ENCODE measurements at places on chromosomes 3 and 15.

DNA sequence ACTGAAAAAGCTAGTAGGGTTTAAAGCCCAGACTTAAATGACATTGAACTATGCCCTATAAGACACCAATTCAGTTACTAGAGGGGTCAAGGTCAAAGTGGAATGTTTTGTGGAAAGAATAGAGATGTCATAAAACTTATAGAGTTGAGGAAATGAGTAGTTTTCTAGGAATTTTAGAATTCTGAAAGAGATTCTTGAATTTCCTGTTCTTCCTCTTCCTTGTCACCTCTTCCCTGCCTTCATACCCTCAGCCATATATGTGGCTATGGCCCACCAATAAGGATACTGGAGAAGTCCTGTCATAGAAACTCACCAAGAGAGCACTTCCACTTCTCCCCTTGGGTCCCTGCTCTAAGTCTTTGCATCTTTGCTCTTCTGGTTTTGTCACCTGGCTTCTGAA lies 104.9 kb upstream of the TGFBR2 start:
- no peak for DNase-seq

GRCh38 chr3:13046569-13047274 lies 26.5 kb downstream of the IQSEC1 start:
- DNase-seq, result no peak

- no peak for DNase-seq
These were observed 44.0 kb downstream of the CEMIP start for GRCh38 chr15:80823120-80823519.

DNA sequence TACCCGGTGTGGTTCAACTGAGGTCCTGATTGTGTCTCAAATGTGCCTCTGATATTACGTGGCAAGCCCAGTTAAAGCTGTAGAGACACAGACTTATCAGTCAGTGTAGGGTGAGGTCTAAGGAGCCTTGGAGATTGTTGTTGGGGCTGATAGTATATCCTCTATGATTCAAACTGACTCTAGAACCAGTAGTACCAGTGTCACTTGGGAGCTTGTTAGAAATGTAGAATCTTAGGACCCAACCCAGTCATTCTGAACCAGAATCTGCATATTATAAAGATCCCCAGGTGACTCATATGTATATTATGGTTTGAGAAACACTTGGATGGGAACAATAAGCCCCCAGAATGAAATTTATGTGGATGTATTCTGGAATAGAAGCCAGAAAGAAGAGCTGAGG lies 83.5 kb downstream of the PIK3R4 start:
- DNase-seq, result no peak

DNA sequence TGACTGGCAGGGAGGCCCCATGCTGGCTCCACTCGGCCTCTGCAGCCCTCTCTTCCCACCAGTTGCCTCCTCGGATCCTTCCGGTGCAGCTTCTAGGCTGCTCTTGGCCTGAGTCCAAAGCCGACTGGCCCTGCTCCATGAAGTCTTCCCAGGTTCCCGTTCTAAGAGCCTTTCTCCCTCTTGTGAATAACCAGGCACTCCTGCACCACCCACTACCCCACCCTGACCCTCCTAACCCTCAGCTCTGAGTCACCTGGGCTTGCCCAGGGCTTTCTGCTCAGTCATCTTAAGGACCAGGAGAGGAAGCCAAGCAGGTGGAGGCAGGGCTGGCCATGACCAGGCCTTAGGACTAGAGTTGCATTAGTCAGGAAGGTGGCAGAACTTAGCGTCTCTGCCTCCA lies 28.1 kb upstream of the CNBP start:
- DNase-seq, result no peak

- DNase-seq, result no peak
These were observed 1.5 kb downstream of the GRM2 start for GRCh38 chr3:51708216-51708845.

DNA sequence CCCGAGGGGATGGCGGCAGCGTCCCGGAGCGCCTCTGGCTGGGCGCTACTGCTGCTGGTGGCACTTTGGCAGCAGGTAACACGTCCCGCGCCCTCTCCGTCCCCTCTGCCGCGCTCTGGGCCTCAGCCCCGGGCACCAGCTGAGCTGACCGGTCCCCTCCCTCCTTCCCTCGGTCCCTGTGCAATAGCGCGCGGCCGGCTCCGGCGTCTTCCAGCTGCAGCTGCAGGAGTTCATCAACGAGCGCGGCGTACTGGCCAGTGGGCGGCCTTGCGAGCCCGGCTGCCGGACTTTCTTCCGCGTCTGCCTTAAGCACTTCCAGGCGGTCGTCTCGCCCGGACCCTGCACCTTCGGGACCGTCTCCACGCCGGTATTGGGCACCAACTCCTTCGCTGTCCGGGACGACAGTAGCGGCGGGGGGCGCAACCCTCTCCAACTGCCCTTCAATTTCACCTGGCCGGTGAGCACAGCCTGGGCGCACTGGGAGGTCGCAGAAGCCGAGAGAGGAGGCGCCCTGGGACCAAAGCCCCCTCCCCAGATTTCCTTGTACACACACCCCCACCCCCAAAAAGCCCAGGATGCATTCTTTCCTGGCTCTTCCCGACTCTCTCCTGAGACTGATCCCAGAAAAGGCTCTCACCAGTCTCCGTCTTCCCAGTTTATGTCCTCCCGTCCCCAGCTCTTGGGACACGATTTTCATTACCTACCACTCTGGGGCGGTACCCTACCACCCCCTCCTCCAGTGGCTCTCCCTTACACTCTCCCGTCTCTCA lies 705 bp downstream of the DLL4 start:
- no peak for DNase-seq

GRCh38 chr3:194286375-194287146 lies 64.6 kb downstream of the CPN2 start:
- DNase-seq, result no peak

- DNase-seq, result no peak
These were observed 53.7 kb upstream of the CA12 start for GRCh38 chr15:63435204-63435820.

- DNase-seq, result no peak
These were observed 23.2 kb downstream of the SHC4 start for GRCh38 chr15:48940508-48940907.

DNA sequence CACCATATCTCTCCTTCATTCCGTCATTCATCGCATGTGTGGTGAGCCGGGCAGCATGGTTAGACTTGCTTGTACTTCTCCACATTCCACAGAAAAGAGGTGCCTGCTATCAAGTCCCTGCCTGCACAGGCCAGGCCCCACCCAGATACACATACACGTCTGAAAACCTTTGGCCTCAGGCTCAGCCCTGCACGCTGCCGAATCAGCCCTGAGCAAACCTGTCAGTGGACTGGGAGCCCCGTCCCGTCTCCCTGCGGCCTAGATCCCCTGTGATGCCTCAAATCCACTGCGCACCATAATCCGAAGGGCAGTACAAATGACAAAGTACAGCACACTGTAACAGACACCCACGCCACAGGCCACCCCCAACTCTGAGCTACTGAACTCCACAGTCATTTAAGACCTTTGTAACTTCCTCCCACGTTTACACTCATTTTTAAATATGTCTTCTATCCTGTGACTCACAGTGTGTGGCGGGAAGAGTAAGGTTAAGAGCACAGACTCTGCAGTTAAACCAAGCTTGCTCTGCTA lies 67.1 kb downstream of the MB21D2 start:
- DNase-seq, result no peak

- no peak for DNase-seq
These were observed 23.3 kb downstream of the CBLB start for GRCh38 chr3:105845488-105845887.

- DNase-seq, result no peak
These were observed 37.3 kb upstream of the POU1F1 start for GRCh38 chr3:87313641-87314040.

DNA sequence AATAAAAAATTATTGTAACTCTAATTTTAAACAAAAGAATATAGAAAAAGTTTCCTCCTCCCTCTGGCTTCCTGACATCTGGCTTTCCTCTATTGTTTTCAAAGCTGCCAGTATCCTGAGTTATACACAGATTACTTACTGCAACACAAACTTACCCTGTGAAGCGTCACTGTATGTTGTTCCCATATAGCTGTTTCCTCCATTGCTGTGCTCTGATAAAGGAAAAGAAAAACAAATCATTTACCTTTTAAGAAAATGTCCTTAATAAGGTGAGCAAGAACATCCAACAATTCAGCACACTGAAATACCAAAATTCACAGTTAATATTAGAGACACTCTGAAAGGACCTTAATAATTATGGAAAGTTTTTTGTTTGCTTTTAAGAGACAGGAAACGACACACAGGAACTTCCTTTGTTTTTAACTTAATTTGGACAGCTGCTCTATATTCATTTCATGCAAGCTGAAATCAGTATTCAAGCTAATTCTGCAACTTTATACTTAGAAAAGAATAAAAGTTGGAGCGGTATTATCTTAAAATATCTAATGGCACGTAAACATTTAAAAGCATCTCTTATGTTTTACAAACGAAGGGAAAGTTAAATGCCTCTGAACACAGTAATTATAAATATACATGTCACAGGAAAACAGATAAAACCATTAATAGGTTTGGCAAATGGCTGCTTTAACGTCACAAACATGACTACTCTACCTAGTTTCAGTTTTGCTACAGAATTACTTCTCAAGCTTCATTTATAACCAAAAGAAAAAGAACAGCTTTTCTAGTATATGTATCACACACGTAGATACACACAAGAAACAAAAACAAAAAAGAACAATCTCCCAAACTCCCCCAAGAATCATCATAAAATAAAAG lies 21.5 kb downstream of the TJP1 start:
- DNase-seq, result no peak

DNA sequence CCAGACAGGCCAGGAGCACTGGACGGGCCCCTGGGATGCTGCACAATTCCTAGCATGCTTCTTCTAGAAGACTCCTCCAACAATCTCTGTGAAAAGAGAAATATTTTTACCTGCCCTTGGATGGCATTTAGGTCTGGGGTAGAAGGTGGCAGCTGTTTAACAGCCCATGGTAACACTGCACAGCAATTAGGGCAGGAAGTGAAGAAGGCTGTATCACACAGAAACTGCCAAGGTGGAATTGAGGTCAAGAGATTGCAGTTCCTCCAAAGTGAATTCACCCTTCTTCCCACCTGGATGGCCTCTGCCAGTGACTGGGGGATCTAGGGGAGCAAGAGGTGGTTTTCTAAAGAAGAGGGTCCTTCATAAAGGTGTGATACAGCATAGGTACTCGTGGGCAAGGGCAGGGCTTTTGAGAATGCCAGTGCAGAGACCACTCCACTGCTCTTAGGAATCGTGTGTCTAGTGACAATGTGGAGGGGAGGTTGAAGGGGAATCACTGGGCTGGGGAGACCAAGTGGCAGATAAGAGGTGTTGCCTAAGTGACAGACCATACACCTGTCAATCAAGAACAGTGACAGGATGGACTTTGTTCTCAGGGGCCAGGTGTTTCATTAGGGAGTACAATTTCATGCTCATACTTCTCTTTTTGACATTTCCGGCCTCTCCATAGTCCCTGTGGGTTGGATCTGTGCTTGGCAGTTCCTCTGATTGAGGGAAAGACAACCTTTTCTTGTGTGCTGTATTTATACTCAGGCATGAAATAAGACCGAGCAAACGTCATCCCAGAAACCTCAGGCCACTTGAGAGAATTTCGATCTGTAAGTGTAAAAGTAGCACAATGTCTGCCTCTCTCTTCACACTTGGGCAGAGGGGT lies 83.5 kb upstream of the BCL6 start:
- no peak for DNase-seq

- no peak for DNase-seq
These were observed 19.0 kb downstream of the XPC start for GRCh38 chr3:14159426-14159825.

DNA sequence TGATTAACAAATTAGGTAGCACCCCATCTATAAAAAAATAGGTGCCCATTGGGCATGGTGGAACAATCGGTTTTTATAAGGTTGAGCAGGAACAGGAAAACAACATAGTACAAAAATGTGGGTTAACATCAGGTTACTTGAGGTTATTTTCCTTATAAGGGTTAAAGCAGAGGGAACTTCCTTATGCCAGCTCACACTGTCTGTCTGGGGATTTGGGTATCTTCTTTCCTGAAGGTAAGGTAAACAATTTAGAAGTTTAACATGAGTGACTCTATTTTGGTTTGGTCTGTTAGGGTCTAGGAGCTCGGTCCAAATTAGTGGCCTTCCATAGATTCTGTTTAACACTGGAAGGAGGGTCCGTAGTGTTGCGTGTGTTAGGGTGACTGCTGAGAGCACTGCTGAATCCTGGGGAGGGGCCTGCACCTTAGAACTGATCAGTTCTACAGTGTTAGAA lies 14.7 kb downstream of the CHD2 start:
- DNase-seq, result no peak

DNA sequence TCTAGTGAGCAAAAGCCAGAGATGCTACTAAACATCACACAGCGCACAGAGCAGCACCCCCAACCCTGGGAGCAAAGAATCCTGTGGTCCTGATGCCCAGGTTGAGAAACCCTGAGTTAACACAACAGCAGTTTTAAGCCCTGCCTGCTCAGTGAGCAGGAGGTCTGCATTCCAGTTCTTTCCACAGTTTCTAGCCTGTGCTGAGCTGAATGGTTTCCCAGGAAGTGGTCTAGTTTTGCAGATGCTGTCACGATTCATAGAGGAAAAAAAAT lies 171.1 kb upstream of the PROK2 start:
- no peak for DNase-seq

GRCh38 chr3:158382479-158382878 lies 188.5 kb upstream of the MLF1 start:
- no peak for DNase-seq

DNA sequence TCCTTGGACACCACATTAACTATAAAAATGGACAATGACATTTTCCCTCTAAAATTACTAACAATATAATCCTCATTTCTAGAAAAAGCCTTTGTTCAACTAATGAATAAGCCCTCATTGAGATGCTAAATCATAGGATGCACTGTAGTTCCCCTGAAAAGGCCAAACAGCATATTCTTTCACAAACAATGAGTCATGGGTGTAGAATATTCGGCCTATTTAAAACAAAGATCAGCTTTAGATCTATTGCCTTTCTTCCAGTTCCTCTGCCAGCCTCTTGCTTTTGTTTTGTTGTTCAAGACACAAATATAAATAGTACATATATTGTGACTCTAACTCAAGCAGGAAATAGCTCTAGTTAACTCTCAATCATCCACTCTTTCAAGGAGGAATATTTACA lies 82.5 kb downstream of the ADAM10 start:
- no peak for DNase-seq

DNA sequence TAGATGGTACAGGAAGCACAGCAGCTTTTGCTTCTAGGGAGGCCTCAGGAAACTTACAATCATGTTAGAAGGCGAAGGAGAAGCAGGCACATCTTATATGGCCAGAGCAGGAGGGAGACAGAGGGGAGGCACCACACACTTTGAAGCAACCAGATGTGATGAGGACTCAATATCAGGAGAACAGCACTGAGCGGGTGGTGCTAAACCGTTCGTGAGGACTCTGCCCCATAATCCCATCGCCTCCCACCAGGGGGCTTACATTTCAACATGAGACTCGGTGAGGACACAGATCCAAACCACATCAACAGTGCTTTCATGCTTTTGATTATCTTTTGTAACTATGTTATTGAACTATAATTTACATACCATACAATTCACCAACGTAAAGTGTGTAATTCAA lies 7.6 kb upstream of the TMEM44 start:
- no peak for DNase-seq
